NCI-H1436 treated with DMSO at 0.1 percent for 48 hours (cell line): ENCODE measurements at places on chromosomes 7 and 10.

DNA sequence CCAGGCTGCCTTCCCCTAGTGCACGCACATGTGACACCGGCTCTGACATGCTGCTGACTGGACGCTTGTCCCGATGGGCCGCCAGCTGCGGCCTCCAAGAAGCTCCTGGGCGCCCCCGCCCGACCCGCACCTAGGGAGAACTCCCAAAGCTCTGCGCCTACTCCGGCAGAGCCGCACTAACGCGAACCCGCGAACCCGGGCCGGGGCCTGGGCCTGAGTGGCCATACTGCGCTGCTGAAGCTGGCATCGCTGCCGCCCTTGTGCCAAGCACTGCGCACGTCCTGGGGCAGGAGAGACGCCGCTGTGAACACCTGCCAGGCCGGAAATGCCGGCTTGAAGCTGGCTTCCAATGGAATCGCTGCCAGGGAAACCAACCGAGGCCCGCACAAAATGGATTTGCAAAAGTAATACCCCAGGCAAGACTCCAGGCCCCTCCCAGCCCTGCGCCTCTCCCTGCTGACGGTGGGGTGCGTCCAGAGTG, 85.1 kb downstream of the WASHC2A start:
- no peak for DNase-seq

DNA sequence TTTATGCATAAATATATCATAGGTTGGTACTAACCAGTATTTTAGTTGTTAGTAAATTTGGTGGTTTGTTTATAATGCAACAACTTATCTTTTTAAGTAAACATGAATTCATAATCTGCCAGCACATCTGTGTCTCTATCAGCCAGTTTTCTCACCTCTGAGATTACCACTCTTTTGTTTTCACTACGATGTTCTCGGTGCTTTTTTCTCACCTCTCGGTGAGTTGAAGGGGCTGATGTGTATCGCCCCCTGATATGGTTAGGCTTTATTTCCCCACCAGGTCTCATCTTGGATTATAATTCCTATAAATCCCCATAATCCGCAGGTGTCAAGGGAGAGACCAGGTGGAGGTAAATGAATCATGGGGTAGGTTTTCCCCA, 114.1 kb downstream of the CAMK1D start:
- DNase-seq: no peak

DNA sequence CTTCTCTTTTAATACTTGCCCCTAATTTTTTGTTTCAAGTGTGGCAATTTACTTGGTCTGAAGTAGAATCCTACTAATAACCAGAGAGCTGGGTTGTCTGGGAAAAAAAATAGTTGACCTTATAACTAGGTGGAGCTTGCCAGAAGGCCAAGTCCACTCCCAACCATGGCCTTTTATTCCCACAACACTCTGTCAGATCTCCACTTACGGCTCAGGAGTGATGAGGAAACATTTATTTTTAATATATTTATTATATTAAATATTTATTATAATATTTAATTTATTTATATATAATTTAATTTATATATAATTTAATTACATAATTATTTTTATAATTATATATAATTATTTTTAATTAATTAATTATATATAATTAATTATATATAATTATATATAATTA, 58.8 kb downstream of the TSPAN12 start:
- no peak for DNase-seq

GRCh38 chr7:88132725-88133124, 87.1 kb downstream of the SRI start:
- no peak for DNase-seq

DNA sequence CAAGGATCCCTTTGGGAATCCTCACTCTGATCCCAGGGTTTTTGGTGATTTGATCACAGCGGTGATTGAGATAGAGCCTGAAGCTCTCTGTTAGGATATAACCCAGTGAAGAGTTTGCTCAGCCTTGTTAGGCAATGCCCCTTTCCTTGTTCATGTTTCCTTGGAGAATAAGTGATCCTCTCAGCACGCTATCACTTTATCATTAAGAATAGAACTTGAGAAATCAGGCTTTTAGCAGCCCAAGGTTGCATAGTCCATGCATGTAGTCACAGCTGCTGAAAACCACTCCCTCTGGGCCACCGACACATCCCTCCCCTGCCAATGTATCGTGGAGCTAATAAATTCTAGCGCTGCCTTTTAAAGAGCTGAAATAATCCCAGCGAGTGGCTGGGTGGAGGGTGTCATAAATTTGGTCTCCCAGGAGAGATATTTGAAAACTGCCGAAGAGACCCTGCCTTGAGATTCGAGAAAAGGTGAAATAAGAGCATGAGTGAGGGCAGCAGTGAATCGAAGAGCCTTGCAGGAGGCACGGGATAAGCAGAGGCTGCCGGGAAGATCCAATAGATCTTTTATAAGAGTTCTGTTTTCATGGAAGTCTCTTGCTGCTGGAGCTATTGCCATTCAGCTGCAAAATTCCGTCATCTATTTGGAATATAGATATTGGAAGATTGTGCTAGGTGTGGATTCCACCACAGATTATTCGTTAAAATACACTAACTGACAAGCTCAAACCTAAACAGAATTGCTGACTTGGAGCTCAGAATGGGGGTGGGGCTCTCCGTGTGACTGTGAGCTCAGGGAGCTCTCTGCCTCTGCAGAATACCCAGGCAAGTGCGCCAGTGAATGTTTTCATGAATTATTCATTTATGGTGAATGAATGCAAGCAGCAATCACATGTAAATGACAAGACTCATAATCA, 249.8 kb downstream of the TRIL start:
- peak; percentile 10 for DNase-seq

DNA sequence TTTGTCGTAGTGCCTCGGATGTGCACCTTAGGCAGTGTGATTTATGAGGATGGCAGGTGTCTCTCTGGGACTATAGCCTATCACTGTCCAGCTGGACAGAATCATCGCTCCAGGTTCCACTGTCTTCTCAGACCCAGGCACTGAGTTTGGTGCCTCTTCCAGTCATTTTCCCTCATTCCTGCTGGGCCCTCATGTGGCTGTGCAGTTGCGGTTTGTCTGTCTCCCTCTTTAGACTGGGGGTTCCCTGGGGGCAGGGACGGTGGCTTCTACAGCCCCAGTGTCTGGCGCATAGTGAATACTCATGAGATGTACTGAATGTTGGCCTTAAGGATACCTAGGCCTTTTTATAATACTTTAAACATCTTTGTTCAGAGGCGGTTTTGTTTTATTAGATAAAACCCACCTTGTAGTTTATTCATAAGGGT, 28.9 kb downstream of the CCM2 start:
- DNase-seq: no peak

DNA sequence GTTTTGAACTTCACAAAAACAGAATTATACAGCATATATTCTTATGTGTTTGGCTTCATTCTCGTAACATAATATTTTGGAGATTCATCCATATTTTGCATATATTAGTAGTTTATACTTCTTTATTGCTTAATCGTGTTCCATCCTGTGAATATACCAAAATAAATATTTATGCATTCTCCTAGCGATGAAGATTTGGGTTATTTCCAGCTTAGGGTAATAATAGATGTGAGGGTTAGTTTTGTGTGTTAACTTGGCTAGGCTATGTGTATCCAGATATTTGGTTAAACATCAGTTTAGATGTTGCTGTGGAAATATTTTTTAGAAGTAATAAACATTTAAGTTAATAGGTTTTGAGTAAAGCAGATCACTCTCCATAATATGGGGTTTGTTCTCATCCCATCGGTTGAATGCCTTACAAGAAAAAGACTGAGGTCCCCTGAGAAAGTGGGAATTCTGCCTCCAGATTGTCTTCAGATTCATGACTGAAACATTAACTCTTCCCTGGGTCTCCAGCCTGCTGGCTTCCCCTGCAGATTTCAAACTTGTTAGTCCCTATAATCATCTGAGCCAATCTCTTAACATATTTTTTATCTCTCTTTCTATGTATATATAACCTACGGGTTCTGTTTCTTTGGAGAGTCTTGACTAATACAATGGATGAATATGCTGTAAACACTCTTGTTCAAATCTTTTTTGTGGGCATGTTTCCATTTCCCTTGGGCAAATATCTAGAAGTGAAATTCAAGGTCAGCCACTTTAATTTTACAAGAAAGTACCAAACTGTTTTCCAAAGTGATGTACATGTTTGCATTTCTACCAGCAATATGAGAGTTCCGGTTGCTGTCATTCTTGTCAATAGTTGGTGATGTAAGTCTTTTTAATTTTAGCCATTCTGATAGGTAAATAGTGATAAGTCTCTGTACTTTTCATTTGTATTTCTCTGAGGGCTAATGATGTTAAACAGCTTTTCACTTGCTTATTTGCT, 48.7 kb downstream of the PDK4 start:
- no peak for DNase-seq

DNA sequence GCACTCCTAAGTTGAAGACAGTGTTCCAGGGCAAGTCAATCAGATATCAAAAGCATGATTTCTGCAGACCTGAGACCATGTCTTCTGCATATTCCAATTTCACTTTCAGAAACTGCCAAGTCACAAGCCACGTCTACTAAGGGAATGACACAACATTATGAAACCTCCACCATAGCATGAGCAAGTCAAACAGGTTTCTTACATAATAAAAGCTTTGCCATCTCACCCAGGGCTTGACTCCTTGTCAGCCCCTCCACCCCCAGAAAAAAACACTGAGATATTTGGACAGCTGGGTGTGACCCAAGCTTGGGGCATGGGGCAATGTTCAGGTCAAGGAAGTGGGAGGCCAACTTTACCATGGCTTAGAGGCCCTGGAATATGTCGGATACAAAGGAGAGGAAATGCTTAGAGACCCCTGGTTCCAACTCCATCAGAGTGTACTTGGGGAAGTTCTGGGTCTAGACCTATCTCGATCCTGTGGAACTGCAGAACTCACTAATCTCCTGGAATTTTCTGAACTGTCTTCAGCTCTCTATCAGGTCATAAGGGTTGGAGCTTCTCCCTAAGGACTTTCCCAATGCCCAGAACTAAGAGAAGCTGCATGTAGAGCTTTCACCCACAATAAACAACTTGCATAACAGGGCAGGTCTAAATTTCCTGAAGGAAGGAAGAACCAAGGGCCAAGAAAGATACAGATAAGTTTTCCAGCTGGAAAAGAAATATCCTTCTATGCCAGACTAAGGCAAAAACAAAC, 80.6 kb upstream of the NAMPT start:
- DNase-seq: no peak
